CD4-positive, alpha-beta T cell treated with Interleukin-1 beta for 1 hour (primary cell): ENCODE measurements at places on chromosomes 1 and 21.

DNA sequence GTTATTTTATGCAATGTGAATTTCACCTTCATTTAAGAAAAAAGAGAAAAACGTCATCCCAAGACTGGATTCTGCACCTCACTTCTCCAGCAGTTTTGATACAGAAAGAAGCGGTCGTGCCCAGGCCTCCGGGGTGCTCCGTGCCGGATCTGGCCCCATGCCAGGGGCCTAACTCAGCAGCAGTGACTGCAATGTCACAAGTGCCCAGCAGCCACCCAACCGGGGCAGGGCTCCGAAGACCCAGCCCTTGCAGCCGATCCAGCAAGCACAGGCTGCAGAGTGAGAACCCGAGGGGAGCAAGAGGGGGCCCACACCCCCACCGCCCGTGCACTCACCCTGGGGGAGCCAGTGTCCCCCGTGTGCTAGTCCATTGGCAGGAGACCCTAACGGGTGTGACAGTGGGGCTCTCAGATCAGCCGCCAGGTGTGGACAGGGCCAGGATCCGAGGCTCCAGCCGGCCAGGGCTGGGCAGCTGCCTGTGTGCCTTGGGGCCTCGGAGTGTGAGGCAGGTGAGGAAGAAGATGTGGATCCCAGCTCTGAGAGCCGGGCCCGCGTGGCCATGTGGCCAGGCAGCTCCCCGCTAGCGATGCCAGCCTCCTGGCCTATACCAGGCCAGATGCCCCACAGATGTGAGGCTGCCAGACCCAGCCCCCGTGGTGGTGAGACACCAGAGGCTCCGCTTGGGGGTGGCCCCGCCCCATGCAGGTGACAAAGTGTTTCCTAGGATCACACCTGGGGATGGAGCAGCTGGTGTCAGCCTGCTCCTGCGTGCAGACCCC lies 60.6 kb downstream of the MEGF6 start:
- no peak for DNase-seq

GRCh38 chr1:57512386-57512785 lies 88.5 kb upstream of the DAB1 start:
- no peak for DNase-seq

DNA sequence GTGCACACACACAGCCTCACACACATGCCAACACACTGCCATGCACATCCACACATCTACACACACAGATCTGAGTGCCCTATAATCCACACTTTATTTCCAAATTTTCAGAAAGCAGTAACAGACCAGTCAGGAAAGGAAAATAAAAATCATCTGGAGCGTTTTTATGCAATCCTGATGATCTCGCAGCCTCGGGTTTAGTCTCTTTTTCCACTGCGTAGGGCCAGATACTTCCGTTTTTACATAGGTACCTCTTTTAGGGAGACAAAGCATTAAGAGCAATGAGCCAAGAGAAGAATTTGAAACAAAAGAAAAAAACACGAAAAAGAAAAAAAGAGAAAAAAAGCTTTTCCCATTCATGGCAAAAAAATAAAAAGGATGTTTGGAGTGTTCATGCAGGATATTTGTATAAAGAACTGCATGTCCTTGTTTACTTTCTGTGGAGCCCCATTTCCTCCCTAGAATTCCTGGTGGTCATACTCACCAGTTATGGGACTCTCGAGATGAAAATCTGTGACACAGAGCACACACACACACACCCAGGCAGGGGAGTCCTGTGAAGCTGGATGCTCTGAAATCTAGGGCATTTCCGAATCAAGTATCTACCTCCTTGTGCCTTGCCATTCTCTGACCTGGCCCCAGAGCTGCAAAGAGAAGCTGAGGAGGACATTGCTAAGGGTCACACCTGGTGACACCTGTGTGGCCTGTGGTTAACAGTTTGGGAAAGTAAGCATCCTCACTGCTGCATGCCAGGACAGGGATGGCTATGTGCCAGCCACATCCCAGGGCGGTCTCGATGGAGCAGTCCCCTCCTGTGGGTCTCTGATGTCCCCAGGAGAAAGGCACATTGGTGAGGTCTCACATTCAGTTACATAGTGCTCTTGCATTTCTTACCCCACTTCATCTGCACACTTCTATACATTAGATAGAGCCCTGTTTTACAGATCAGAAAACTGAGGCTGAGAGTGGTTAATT lies 83.6 kb downstream of the RUNX1 start:
- no peak for DNase-seq

DNA sequence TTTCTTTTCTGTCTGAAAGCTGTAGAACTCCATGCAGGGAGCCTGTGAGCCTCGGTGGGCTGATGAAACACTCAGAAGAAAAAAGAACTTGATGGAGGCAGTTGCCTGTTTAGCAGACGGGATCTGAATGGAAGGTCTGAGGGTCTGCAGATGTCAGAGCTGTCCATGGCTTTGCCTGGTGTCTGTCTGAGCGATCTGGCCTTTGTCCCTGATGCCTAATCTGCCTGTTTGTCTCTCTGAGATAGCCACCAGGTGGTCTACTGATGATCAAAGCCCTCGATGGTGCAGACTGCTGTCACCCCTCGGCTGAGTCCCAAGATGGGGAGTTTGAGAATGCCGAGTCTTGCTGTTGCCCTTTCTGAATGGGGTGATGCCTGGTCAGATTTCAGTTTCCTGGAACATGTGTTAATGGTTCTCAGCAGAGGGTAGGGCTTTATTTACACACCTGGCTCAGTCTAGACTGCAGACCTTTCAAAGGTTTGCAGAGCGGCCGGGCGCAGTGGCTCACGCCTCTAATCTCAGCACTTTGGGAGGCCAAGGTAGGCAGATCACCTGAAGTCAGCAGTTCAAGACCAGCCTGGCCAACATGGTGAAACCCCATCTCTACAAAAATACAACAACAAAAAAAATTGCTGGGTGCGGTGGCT lies 90.4 kb downstream of the KIF26B start:
- no peak for DNase-seq

DNA sequence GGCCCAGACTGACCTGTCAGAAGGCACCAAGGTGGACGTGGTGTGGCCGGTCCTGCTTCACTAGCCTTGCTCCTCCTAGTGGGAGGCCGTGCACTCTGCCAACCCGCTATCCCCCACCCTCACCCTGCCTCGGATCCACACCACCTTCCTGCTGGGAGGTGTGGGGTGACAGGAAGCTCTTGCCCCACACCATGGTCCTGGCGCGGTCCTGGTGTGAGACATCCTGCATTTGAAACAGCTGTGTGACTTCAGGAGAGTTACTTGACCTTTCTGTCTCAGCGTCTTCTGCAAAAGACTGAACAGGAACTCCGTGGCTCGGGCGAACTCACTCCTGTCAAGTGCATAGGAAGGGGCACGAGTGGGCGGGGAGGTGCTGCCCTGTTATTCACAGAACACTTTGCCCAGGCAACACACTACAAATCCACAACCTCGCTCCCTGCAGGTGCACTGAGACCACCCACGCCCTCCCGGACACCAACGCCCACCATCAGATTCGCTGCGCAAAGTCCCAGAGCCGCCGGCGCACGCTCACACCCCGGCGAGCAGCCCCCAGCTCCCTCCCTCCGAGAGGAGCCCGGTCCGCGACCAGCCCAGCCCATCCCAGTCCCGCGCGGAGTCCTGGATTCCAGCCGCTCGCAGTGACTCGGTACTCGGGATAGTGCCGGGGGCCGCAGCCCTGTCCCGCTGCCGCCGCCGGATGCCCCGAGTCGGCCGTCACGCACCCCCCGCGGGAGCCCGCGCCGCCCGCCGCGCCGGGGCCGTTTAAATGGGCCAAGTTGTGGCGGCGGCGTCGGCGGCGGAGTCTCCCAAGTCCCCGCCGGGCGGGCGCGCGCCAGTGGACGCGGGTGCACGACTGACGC lies at the start of gene SAMD11:
TSS of gene SAMD11 (plus strand) at position 793 of the 860 bp plus-strand sequence. CDS start 509 bp downstream, outside the sequence.
- DNase-seq, result peak; percentile 48

GRCh38 chr1:61580417-61580816 lies 144.5 kb downstream of the TM2D1 start:
- no peak for DNase-seq

DNA sequence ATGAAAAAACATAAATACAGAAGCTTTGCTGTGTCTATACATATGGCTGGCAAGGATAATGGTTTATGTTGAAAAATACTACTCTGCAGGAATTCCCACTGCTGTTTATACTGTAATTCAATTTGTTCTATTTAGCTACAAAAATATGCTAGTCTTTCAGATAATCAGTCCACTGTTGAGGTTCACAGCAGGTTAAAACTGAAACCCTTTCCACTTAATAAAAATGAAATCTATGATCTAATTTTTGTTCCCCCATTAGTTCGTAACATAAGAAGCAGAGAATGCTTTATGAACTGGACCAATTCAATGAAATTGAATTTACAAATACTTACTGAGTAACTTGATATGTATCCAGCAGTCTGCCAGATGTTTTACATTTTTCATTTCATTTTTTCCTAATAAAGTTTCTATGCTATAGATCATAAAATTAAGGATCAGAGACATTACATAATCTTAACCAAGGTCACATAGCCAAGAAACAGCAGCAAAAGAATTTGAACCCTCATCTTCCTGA lies 360.1 kb upstream of the BEND5 start:
- DNase-seq, result no peak

DNA sequence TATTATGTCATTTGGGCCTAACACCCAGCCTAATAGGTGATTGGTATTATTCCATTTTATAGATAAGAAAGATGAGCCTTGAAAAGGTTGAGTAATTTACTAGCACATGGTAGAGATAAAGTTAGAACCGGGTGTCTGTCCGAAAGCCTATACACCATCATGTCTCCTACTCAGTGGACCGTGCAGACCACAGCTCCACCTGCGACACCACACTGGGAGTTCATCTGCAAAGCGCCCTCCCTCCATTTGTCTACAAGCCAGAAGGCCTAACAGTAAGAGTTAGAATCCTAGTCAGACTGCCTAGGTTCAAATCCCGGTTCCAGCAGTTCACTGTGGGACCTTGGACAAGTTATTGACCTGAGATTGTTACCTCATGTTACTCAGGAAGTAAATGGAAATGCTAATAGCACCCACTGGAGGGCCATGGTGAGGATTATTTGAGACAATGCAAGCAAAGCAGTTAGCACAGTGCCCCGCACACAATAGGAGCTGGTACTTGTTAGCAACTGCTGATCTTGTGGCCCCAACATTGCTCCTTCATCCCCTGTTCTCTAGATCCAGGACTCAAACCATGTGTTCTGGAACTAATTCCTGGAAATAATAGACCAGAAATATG lies 20.5 kb downstream of the ARMH1 start:
- DNase-seq, result no peak

- no peak for DNase-seq
Observed at GRCh38 chr21:33854604-33855003, 61.0 kb downstream of the ATP5PO start.

GRCh38 chr1:110348050-110348449 lies 8.9 kb downstream of the RBM15 start:
- DNase-seq, result no peak

DNA sequence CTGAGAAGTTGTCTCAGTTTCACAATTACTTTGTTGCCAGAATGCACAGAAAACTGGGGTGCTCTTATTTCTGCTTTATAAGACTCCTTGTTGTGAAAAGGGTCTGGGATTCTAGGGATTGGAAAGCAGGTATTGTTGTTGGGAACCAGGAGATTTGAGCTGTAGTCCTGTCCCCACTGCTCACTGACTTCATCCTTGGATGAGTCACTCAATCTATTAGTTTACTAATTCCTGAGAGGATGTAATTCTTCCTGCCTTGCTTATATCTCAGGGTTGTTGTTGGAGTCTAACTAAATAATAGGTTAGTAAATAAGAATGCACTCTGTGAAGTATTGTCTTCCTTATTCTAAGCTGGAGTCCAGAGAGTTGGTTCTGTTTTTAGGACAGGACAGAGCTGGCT lies 172.5 kb upstream of the GALNT2 start:
- DNase-seq, result no peak

- DNase-seq, result no peak
Observed at GRCh38 chr1:228768355-228769000, 33.2 kb downstream of the RHOU start.

- no peak for DNase-seq
Observed at GRCh38 chr1:226082959-226083301, 20.4 kb downstream of the H3-3A start.

DNA sequence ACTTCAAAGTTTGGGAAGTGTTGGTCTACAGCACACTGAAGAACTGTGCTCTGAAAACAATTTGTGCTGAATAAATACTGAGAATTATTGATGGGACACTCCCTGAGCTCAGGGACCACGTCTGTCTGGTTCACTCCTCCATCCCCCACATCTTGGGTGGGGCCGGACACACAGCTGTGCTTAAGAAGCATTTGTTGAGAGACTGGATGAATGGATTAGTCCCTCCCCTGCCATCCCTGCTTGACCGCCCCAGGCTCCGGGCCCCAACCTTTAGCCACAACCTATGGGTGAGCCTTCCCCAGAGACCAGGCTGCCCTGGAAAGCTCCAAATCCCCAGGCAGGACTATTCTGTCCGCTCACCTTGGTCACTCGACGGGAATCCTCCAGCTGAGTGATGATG lies 7.5 kb downstream of the TRIM63 start:
- DNase-seq, result no peak

DNA sequence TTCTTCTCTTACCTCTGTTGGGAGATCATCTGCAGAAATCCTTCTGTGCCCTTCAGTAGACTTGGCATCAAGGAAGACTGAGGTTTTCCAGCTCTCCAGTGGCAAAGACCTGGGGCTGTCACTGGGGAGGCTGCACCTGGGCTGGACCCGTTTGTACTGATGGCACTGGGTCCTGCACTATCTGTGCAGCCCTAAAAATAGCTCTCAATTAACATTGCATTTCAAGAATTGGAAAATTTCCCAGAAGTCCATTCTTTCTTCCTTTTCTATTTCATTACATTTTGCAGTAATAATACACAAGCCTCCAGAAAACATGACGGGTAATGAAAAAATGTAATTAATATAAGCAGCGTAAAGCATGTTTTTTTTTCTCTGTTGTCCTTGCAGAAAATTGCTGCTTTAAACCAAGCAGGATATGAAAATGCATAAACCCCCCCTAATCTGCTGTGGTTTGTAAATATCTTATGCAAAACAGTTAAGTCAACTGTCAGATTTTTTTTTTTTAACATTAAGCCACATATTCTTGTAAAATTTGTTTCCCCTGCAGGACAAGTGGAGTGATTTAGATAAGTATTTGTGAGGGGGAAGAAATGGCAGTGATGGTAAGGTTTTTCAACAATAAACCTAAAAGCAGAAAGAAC lies 64.9 kb downstream of the LMO4 start:
- no peak for DNase-seq

DNA sequence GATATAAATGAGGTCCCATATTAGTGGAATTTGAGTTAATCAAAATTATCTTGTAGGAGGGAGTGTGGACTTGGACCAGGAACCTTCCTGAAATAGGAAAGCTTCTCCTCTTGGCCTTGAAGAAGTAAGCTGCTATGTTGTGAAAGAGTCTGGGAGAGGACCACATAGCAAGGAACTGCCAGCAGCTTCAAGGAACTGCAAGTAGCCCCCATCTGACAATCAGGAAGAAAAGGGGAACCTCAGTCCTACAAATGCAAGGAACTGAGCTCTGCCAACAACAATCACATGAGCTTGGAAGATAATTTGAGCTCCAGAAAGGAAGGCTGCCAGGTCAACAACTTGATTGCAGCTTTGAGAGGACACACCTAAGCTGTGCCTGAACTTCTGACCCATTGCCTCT lies 8.2 kb upstream of the PRMT6 start:
- DNase-seq, result no peak
